NCI-H1092 treated with DMSO at 0.1 percent for 48 hours (cell line): ENCODE measurements at places on chromosomes 11 and 22.

DNA sequence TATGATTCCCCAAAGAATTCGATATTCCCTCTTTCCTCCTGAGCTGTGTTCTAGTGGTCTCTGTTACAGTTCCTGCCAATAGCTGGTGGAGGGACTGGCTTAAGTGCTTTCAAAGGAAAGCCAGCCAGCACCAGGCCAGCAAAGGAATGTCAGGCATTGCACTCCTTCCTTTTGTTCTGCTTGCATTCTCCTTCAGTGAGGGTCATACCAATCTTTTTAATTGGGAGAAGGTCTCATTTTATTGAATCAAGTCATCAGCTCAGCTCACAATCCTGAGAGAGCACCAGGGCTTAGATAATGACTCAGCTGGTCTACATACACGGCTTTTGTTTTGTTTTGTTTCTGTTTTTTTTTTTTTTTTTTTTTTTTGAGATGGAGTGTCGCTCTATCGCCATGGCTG lies 222.9 kb downstream of the NAV2 start:
- no peak for DNase-seq

- no peak for DNase-seq
These were observed 1104.8 kb downstream of the DLG2 start for GRCh38 chr11:84522331-84522730.

DNA sequence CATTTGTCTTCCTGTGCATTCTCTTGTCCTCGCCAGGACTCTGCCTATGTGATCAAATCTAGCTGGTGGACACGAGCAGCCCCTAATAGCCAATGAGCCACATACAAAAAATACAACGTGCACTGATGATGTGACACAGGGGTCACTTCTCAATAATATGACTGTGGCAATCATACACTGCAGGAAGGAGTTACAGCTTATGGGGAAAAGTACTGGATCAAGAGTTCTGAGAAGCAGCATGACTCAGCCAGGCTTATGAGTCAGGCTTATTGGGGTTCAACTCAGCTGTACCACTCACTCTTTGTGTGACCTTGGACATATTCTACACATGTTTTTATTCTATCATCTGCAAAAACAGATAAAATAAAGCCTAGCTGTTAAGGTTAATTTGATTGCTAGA lies 889.4 kb upstream of the TENM4 start:
- no peak for DNase-seq

DNA sequence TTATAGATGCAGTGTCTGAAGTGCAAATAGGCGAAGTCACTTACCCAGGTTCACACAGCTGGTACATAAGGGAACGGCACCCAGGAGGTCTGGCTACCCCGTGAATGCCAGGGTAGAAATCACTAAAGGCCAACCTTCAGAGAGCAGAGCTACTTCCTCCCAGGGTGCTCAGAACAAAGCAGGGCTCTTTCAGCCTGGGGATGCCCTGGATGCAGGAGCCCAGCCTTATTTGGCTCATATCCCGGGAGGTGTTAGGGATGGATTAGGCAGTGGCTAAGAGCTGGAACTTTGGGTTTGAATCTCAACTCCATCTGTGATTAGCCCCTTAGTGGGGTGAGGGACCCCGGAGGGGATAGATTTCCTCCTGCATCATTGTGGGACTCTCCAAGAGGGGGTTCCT lies 33.1 kb upstream of the ASPHD2 start:
- DNase-seq: peak; percentile 59

DNA sequence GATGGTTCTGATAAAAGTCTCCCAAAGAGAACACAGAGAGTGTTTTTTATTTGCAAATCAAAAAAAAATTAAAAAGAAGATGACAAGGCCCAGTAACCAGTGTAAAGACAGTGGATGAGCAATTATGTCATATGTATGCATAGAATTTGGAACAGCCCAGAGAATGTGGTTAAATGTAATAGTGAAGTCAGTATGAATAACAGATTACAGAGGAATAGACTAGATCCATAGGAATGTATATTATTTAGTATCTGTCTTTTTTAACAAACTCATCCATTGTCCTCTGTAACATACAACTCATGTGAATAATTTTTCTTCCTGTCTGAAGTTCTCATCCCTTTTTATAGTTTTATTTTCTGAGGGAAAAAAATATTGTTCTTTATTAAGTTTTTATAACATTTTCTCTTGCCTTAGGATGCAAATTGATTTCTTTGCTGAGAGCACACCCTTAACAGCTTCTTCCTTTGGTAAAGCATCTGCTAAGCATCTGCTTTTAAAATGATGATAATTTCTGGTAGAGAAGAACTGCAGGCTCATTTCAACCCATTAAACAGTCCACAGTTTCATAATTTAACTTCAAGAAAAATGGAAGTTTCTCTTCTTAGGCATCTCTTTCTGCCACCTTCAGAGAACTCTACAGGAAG lies 266.5 kb upstream of the MTNR1B start:
- DNase-seq: no peak
